ENCODE measurements at places on chromosomes 4 and X.

DNA sequence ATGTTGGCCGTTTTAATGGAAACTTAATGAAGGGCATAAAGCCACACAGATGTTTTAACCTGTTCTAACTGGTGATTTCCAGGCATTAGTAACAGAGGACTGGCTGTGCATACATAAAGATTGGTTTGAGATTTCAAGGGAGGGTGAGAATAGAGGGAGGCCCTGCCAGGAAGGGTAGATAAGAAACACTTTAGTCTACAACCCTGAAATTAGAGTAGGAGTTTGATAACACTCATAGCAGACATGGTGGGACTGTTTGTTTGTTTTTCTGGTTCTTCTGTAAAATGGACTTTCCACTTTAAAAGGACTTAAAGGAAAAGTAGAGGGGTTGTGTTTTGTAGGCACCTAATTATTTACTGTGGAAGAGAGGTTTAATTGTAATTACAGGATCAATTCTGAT is 16.2 kb downstream of the SLC4A4 start:
- DNase-seq: no peak

DNA sequence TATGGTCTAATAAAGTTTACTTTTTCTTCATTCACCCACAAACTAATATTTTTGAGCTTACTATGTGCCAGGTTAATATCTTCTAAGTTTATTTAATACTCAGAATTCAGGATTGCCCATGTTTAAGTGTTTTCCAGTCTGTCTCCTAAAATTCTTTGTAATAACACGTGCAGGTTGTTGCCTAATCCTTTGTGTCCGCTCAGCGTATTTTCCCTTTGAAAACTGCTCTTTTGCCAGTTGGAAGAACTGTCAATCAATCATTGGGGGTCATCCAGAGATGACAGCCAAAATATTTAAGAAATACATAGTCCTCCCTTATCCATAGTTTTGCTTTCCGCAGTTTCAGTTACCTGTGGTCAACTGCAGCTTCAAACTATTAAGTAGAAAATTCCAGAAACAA is 63.4 kb downstream of the LNX1 start:
- no peak for DNase-seq

- DNase-seq: no peak
Measured at GRCh38 chr4:41795796-41796385, 47.4 kb upstream of the PHOX2B start.

- DNase-seq: no peak
Measured at GRCh38 chr4:152023674-152024073, 262.9 kb upstream of the GATB start.

DNA sequence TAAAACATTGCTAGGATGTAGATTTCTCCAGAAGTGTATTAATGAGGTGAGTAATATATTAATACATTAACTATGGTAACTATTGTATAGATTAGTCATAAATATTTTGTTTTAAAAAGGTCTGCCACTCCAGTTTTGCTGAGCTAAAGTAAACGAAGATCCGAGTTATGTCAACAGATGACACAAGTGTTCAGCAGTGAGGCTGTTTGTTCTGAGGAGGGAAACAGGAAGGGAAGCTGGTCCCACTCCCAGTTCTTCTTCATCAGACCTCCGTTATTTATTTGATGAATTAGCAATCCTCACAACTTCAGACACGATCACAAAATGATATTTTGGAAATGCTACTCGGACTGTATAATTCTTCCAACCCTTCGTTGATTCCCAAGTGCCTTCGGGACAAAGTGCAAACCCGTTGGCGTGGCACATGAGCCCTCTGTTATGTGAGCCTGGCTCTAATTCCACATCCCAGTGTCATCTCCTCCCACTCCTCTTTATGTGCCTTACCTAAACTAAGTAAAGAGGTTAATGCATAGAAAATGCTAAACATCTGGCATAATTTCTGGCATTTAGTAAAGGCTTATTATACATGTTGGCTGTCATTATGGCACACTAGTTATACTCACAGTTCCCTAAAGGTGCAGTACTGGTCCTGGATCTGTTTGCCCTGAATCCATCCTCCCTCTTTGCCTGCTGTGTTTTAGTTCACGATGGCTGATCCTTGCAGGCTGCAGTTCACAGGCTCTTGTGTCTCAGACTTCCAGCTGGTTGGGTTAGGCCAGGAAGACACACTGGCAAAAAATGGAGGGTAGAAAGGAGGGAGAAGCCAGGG is 190.6 kb upstream of the LNX1 start:
- DNase-seq: no peak
